ENCODE measurements at places on chromosomes 16 and 17. TPM values are rescaled to one million over a fixed set of nuclear protein-coding genes. Genes with fewer than 3 reads are reported as not detected.
A peak's percentile ranks its signal among the peaks of the same experiment; 100 is the strongest.

ZFP3 gene
- 6.0 TPM for total RNA-seq

DNA sequence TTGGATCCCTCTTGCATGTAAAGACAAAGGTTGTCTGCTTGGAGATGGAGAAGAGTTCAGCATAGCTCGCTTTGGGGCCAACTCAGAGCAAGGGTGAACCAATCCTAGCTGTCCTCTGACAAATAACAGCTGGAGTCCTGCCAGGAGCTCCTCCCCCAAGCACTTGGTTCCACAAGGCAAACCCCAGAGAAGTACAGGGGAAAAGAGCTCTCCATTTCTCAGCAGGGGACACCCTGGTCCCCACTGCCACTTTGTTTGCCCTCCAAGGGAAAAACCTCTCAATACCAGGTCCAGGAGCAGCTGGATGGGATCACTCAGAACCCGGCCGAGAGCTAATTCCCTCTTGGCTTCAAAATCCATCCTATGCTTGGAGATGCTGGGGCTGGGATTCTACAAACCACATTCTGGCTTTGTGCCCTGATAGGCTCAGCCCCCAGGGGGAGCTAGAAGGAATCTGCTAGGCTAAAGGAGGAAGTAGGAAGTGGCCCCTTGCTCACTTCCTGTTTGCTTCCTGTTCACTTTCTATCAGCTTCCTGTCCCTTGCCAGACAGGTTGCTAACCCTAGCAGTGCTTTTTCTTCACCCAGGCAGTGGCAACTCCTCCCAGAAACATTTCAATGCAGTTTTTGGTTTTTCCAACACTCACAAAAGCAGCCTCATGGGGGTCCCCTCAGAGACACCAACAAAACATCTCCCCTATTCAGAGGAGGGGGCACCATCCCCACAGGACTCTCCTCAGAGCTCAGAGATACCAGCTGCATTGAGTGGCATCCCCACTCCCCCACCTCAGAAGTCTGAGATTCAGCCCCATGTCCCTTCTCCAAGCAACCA is 30.7 kb downstream of the CDRT4 start:
- peak; percentile 56 for DNase-seq
- H3K36me3 ChIP-seq: no peaks in the 10 kb centered on the region
- no peaks in the 10 kb centered on the region for H3K27me3 ChIP-seq
- no peak overlapping the region for H3K27ac ChIP-seq

CES3 gene
- total RNA-seq: 1.0 TPM

GRCh38 chr16:75647112-75647491 is 363 bp downstream of the KARS1 start:
- H3K36me3 ChIP-seq: peaks cover 1% of the 10 kb centered on the region
- H3K27ac ChIP-seq: peak overlapping the region; percentile 3
- peaks cover 3% of the 10 kb centered on the region for H3K4me1 ChIP-seq
- no peak for DNase-seq
- no peaks in the 10 kb centered on the region for H3K27me3 ChIP-seq

DNA sequence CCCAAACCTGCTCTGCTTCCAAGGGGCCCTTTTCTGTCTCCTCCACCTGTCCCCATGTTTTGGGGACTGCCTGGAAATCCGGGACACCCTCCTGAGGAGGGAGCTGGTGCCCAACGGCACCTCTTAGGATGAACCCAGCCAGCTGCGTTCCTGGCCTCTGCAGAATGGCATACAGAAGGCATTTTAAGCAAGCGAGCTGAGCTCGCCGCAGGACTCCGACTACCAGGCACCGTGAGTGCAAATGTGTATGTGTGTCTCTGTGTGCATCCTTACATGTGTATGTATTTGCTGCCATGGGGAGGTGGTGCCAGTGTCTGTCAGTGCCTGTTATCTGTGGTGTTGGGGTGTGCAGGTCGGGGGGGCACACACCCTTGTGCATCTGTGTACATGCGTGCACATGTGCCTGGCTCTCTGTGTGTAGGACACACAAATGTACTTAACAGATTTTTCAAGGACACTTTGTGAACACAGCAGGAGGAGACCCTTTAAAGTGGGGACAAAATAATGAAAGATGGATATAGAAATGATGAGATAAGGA is 39.3 kb downstream of the ABAT start:
- no peaks in the 10 kb centered on the region for H3K27me3 ChIP-seq
- H3K36me3 ChIP-seq: no peaks in the 10 kb centered on the region
- no peak for DNase-seq
- no peak overlapping the region for H3K27ac ChIP-seq

DNA sequence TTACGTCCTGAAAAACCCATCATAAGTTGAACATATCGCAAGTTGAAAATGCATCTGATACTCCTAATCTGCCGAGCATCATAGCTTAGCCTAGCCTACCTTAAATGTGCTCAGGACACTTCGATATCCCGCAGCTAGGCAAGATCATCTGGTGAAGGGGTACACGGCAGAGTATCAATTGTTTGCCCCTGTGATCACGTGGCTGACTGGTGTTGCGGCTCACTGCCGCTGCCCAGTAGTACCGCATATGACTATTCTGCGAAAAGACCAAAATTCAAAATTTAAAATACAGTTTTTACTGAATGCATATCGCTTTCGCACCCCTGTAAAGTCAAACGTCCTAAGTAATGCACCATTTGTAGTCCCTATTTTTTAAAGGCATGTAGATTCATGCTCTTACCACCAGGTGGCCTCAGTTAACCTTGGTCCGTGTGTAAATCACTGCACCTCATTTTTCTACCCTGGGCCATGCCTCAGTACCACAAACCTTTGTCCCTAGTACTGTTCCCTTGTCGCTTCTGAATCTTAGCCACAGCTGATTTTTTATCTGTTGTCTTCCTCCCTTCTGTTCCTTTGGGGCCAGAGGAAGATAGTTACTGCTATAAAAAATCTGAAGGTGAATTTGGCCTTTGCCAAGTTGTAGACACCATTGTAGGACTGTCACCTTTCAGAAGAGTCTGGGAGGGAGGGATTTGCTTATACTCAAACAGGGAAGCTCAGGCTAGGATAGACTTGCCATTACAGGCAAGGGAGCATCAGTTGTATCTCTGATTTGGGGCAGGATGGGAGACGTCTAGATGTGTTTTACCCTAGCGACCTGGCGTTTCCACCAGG is 34.4 kb downstream of the WWP2 start:
- H3K27me3 ChIP-seq: no peaks in the 10 kb centered on the region
- H3K27ac ChIP-seq: no peak overlapping the region
- DNase-seq: no peak
- no peaks in the 10 kb centered on the region for H3K36me3 ChIP-seq

DNA sequence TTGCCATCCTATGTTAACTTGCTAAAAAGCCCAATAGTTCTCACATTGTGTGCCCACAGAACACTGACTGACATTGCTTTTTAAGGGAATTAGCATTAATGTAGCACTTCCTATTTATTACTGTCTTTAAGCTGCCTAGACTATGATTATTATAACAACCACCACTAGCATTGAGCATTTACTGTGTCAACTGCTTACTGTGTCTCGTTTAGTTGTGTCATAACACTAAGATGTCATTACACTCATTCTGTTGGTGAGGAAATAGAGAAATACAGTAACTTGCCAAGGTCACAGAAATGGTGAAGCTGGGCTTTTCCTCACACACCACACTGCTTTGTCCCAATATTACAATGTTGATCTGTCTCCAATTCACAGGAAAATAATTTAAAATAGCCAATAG is 30.2 kb downstream of the TRIM25 start:
- H3K27me3 ChIP-seq: no peaks in the 10 kb centered on the region
- H3K27ac ChIP-seq: no peak overlapping the region
- DNase-seq: no peak
- H3K4me1 ChIP-seq: no peaks in the 10 kb centered on the region
- H3K4me3 ChIP-seq: no peak overlapping the region

ITGAD gene
- total RNA-seq: 0.54 TPM

GRCh38 chr17:4562015-4562969 is 1.9 kb upstream of the GGT6 start:
- no peaks in the 10 kb centered on the region for H3K36me3 ChIP-seq
- no peak for DNase-seq
- H3K27me3 ChIP-seq: no peaks in the 10 kb centered on the region
- H3K4me3 ChIP-seq: no peak overlapping the region
- H3K27ac ChIP-seq: peak overlapping the region; percentile 73

DNA sequence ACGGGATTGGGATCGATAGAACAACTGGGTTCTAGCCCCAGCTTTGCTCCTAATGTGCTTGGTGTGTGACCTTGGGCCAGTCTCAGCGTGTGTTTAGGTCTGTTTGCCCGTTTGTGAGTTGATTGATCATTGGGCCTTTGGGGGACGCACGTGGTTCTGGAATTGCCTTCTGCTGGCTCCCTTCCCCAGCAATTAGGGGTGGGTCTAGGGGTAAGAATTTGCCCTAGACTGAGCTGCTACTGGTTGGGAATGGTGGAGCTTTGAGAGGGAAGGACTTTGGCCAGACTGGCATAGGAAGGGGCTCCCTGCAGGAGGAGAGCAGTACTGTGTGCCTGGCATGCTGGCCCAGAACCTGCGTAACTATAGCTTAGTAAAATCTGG is 1.5 kb downstream of the SPNS2 start:
- no peak for DNase-seq
- H3K27ac ChIP-seq: no peak overlapping the region
- H3K4me1 ChIP-seq: no peaks in the 10 kb centered on the region
- no peak overlapping the region for H3K4me3 ChIP-seq
- no peaks in the 10 kb centered on the region for H3K27me3 ChIP-seq

DNA sequence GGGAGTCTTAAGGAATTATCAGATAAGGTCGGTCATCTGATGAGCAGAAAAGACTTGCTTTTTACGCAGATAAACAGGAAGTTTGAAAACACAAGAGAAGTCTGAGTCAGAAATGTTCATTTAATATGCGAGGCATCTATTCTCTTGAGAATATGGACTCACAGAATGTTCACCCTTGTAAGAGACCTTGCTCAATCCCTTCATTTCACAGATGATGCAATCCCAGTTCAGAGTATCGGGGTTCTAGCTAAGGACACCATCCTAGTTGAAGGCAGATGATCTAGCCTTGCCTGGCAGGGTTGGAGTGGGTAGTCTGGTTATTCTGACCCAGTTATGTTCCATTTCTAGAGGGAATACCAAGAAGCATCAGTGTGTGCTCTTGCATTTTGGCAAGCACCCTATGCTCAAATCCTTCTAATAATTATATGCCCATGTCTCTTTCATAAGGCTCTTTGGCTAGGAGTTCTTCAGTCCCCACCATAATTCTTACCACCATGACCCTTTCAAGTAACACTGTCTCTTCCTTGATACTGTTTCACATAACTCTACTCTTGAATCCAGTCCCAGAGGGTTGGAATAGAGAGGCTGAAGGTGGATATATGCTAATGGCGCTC is 42.5 kb downstream of the YPEL2 start:
- no peaks in the 10 kb centered on the region for H3K27me3 ChIP-seq
- H3K36me3 ChIP-seq: no peaks in the 10 kb centered on the region
- peaks cover 12% of the 10 kb centered on the region for H3K4me1 ChIP-seq
- H3K27ac ChIP-seq: peak overlapping the region; percentile 99
- no peak for DNase-seq
- no peak overlapping the region for H3K4me3 ChIP-seq

- no peaks in the 10 kb centered on the region for H3K4me1 ChIP-seq
- no peaks in the 10 kb centered on the region for H3K36me3 ChIP-seq
- peak overlapping the region; percentile 62 for H3K27ac ChIP-seq
Measured at GRCh38 chr17:75289832-75290337, 652 bp upstream of the SLC25A19 start.

DNA sequence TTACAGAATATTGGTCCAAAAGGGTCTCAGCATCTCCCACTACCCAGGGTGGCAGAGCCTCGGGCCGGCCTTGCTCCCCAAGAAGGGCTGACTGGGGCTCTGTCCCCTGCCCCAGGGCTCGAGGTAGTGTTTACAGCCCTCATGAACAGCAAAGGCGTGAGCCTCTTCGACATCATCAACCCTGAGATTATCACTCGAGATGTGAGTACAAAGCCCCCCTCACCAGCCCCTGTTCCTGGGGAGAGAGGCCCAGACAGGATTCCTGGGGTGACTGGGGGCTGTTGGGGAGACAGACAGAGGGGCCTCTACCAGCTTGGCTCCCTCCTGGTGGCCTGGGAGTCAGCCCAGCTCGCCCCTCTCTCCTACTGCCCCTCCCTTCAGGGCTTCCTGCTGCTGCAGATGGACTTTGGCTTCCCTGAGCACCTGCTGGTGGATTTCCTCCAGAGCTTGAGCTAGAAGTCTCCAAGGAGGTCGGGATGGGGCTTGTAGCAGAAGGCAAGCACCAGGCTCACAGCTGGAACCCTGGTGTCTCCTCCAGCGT is 6.1 kb upstream of the NLRC5 start:
- no peaks in the 10 kb centered on the region for H3K27me3 ChIP-seq
- no peaks in the 10 kb centered on the region for H3K36me3 ChIP-seq
- H3K27ac ChIP-seq: no peak overlapping the region
- no peak overlapping the region for H3K4me3 ChIP-seq
- H3K4me1 ChIP-seq: no peaks in the 10 kb centered on the region

DNA sequence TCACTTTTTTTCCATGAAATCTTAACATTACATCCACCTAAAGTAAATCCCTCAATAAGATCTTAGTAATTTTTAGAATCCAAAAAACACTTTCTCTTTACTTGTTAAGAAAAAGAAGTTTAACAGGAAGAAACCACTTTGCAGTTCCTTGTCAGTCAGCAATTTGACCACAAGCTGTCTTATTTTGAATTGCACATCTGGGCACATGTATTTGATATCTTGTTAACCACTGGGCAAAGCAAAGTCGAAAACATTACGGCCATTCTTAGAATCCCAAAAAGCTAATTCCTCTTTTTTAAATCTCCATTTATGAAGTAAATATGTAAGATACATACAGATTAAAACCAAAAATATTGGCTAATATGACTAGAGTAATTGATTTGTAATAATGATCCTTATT is 1.1 kb downstream of the ABCA10 start:
- no peak for DNase-seq
- no peak overlapping the region for H3K27ac ChIP-seq
- H3K27me3 ChIP-seq: no peaks in the 10 kb centered on the region
- H3K4me3 ChIP-seq: no peak overlapping the region
- no peaks in the 10 kb centered on the region for H3K36me3 ChIP-seq
- H3K4me1 ChIP-seq: no peaks in the 10 kb centered on the region

DNA sequence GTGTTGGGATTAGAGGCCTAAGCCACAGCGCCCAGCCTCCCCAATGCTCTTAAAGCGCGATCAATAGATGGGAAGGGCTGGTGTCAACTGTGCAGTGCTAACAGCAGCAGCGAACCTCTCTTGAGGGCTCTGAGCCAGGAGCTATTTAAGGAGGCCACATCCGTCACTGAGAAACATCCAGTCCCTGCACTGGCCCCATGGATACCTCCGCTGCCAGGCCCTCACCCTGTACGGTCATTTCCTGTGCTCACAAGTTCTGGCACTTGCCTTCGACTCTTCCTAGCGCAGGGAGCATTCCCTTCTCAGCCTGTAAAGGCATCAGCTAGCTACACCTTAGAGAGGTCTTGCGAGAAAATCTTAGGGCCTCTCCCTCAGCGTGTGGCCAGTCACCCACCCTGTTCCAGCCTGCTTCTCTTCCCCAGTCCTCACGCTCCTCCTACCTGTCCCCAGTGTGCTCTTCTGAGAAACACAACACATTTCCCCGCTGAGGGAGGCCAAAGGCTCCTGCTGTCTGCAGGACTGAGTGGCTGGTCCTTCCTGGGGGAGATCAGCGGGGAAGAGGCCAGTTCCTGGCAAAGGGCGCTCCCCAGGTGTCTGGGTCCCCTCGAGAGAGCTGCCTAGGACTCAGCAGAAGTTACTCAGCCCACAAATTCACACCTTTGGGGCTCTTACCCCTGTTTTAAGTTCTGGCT is 28.6 kb downstream of the GTF3C1 start:
- H3K4me3 ChIP-seq: no peak overlapping the region
- no peaks in the 10 kb centered on the region for H3K27me3 ChIP-seq

CDH5 gene
- total RNA-seq: 97.5 TPM

GRCh38 chr16:27381974-27382855 is 19.8 kb upstream of the IL21R start:
- H3K36me3 ChIP-seq: no peaks in the 10 kb centered on the region
- H3K4me3 ChIP-seq: no peak overlapping the region
- no peak overlapping the region for H3K27ac ChIP-seq
- no peaks in the 10 kb centered on the region for H3K27me3 ChIP-seq
- DNase-seq: no peak

All from aorta (tissue), 5 donors.